Activated CD4-positive, alpha-beta T cell treated with anti-CD3 and anti-CD28 coated beads, Interleukin-2, amount 10 ng/mL, durations not matched to agents 24 days and 14 days (primary cell): ENCODE measurements at places on chromosomes 5 and 9.

DNA sequence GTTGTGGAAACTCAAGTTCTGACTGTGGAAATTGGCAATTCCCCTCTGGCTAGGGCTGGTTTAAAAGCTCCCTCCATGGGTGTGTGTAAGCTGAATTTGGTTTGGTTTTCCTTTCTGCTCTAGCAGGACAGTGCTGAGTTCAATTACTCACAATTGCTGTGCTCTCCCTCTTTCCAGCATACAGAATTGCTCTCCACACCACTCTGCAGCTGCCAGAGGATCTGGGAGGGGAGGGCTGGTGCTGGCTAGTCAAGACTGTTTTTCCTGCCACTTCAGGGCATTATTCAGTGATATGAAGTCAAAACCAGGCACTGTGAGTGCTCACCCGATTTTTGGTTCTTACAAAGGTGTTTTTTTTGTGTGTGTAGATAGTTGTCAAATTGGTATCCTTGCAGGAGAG, 336.9 kb upstream of the SLC24A2 start:
- no peak for DNase-seq

DNA sequence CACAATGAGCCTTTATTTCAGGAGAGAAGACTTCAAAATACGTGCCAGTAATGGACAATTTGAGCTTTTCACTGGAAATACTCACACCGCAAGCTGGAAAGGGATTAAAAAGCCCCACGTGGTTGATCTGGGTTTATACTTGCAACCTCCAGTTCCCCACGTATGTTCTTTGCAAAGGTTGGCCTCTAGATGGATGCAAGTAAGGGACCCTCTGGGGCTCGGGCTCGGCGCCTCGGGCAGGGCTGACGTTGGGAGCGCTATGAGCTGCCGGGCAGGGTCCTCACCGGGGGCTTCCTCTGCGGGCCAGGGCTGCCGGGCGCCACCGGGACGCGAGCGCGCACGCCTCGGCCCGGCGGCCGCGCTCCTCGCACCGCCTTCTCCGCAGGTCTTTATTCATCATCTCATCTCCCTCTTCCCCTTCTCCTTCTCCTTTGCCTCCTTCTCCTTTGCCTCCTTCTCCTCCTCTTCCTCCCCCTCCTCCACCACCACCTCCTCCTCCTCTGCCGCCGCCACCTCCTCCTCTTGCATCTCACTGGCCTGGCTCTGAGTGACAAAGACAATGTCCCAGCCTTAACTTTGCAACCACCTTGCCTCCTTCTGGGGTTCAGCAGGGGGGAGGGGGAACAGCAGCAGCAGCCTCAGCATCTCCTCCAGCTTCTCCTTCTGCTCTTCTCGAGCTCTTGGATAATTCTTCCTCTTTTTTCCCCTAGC, 701 bp upstream of the ZNF462 start:
- no peak for DNase-seq

DNA sequence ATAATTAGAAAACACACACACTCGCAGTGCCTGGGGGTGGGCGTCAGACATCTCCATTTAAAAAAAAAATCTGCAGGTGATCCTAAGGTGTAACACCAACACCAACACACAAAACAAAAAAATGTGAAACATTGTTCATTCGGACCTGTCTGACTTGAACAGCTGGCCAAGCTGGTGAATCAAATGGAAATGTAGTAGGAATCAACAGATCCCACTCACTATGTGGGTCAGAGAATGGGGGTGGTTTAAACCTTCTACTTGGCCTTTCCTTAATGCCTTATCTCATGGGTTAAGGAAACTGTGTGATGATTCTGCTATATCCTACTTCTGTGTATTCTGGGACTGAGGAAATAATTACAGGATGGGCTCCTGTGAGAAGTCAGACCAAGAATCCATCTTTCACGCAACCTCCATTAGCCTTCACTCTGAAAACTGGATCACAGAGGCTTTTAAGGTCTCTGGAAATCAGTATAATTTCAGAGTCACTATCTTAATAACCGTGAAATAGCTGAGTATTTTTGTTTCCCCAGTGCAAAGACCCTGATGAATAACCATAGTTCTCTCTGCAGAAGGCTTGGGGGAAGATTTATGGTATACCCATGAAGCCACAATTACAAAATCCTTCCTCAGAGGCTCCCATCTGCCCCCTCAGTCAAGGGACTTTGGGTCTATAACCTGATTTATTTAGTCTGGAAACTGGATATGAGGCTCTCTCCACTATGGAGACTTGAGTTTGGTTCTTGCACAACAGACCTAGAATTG, 17.2 kb upstream of the MCCC2 start:
- no peak for DNase-seq

GRCh38 chr5:168941901-168942300, 359.0 kb downstream of the SLIT3 start:
- no peak for DNase-seq

GRCh38 chr5:35218981-35219380, 11.3 kb downstream of the PRLR start:
- DNase-seq: no peak

- DNase-seq: peak; percentile 64
Measured at GRCh38 chr9:78118742-78119473, 87.3 kb upstream of the GNAQ start.

DNA sequence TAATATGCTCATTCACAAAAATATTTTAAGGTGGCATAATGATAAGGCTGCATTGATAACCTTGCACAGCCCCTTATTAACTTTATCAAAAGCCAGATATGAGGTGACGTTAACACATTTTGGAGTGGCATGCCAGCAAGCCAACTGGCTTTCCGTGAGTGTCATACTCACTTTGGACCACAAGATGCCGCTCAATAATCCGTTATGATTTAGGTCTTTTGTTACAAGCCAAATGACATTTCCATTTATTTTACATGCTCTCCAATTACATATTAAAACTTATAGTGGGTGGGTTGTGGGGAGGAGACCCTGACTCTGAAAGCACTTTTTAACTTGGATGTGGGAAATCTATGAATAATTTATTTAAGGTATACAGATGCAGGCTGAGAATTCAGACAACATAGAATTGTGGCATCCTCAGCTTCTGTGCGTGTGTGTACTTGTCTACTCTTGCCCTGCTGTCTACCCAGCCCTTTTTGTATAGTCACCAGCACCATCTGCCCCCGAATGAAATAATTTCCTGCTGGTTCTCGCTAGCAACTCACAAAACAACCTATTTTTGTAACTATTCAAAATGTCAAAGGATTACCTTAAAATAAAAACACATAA, 305.1 kb downstream of the PSAT1 start:
- DNase-seq: peak; percentile 68
